NCI-H1092 (cell line): ENCODE measurements at places on chromosomes 6 and 20.

DNA sequence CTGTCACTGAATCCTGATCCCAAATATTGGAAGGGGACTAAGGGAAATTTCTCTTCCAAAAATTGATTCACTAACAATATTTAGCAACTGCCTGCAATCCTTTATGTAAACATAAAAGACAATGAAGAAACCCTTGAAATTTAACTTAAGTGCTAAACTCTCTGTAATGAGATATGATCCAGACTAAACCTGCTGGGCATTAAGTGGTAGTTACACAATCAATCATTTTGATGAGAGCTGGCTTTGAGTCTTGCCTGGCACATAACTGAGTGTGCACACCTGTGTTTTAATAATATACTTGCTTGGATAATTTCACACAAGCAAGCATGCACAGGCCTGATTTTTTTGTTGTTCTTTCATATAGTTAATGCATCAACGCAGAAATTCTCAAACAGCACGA, 9.8 kb upstream of the ZFP64 start:
- no peak for DNase-seq

GRCh38 chr20:21173485-21173884, 47.6 kb downstream of the KIZ start:
- no peak for DNase-seq

DNA sequence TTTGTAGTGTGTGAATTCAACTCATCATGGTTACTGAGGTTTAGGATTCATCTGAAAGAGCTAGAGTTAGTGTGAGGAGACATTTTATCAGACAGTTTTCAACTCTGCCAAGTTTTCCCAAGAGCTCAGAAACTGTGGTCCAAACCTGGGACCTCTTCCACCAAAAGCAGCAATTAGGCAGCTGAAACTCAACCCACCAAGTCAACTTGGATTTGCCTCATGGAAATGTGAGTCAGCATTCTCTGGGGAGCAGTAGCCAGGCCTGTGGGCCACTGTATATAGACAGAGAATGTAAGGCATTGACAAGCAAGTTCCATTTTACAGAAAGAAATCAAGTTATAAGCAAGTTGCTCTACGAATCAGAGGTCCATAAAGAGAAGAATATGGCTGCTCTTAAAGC, 178.8 kb upstream of the HDDC2 start:
- no peak for DNase-seq

- DNase-seq, result no peak
These were observed 161.8 kb downstream of the NFATC2 start for GRCh38 chr20:51380401-51381385.

DNA sequence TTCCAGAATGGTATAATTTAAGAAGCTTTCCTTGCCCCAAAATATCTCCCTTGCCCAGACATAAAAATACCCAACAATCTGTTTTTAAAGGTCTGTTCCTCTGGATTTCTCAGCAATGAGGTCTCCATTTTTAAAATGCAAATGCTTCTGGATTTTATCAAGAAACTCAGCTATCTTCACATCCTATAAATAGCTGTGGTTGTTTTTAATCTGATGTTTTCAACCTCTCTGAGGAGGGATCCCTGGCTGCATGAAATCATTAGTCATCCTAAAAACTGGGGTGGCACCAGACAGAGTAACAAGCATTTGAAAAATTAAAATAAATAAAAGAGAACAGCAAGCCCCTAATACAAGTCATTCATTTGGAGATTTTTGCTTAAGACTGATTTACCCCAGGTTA, 168.5 kb upstream of the ID4 start:
- DNase-seq, result no peak

DNA sequence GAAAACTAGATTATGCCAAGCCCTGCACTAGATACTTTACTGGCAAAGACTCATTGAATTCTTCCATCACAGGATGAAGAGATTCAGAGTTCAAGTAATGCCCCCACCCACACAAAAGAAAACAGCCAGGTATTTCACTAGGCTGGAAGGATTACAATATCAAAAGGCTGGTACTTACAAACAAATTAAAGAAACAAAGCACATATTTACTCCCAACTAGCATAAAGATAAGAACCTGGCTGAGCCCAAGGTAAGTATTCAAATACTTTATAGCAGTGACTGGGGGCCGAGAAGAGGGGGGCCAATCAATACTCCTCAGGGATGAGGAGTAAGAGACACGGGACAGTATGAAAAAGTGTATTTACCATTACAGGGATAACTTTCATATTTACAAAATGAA, 3.7 kb downstream of the ACOT8 start:
- DNase-seq, result no peak

DNA sequence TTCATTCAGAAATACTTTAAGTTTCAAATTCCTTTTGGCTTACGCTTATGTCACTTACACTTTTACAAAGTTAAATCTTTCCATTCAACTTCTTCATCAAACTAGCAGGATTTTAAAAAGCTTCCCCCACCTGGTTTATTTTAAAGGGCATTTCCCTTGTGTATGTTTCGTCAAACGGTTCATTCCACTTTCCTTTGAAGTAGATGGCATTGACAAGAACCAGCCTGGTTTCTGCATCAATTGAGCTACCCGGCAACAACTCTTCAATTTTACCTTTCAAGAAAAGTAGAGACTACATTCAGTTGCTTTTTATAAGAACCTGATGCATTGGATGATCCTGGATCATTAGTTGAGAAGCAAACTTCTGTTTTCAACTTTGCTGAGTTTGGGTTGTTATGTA, 9.8 kb downstream of the SERPINB9 start:
- no peak for DNase-seq

- no peak for DNase-seq
These were observed 9.8 kb downstream of the PGM3 start for GRCh38 chr6:83183082-83183828.

- no peak for DNase-seq
These were observed 859.4 kb downstream of the MAFB start for GRCh38 chr20:39829661-39830060.

DNA sequence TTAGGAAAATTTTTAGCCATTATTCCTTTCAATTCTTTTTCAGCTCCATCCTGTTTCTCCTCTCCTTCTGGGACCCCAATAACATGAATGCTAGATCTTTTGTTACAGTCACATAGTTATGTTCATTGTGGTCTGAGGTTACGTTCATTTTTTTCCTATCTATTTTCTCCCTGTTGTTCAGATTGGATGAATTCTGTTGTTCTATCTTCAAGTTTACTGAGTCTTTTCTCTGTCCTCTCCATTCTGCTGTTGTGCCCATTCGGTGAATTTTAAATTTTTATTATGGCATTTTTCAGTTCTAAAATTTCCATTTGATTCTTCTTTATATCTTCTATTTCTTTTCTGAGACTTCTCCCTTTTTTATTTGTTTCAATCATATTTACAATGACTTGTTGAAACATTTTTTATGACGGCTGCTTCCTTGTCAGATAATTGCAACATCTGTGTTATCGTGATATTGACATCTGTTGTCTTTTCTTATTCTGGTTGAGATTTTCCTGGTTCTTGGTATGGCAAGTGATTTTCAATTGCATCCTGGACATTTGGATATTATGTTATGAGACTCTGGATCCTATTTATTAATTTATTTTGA, 12.6 kb upstream of the DDR1 start:
- DNase-seq, result no peak

DNA sequence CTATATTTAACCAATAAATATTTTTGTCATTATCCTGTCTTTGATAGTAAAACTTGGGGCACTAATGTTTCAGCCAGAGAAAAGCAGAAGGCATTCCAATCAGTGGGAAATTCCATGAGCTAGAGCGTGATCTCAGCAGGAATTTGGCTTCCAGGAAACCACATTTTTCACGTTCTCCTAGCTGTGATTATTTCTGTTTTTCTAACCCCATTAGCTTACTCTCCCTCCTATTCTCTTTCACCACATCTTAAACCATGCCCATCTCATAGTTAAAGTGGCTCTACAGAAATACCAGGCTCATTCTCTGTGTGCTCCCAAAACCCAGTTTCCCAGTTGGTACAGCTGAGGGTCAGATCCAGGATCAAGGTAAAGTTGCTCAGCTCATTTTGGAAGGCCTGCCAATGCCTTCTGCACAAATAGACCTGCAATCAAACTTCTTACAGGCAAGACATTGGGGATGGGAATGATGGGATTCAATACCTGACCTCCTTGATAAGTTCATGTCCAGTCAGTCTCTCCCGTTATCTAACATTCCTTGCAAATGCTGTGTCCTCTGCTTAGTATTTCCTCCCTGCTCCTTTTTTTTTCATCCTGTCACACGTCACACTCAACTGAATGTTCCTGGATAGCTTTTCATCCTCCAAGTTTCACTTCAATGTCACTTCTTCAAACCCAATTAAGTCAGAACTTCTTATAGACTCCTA, 33.1 kb upstream of the TMEM30A start:
- no peak for DNase-seq
